ENCODE measurements at places on chromosomes 12 and 14. TPM values are rescaled to one million over a fixed set of nuclear protein-coding genes. Genes with fewer than 3 reads are reported as not detected.

KRT72 gene
- polyA plus RNA-seq = not detected

SLC39A2 gene
- polyA plus RNA-seq = 1.2 TPM

HOXC13 gene
- polyA plus RNA-seq = 0.60 TPM

OR4N5 gene
- not detected for polyA plus RNA-seq

ATP5F1B gene
- polyA plus RNA-seq = 899 TPM

TAS2R8 gene
- polyA plus RNA-seq = not detected

KRT78 gene
- 5.4 TPM for polyA plus RNA-seq

ABCD2 gene
- not detected for polyA plus RNA-seq

BCL2L14 gene
- polyA plus RNA-seq = 21.6 TPM

RERG gene
- 1.4 TPM for polyA plus RNA-seq

All from sigmoid colon (tissue), 7 donors.